HS-27A (cell line): ENCODE measurements at places on chromosomes 3 and 15.

DNA sequence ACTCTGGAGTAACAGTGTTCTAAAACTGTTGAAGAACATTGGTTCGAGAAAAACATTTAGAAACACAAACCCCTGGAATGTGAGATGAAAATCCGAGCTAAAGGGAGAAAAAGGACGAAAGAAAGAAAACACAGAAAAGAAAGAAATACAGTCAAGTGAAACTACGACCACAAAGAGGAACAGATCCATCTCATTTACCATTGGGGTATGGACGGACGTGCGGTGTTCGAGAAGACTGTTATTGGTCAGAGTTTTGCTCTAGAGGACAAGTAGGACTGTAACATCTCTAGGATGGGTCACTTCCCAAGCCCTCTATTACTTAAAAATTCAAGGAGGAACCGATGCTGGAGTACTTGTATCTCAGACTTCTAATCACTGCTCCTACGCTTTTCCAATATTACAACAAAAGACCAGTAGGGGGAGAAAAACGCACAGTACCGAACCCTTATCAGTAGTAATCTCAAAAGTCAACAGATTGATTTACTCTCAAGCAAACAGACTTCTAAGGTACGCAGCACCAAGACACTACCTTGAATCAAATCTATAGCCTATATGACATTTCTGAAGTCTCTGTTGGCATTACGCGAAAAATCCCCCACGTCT lies 1.1 kb upstream of the PIK3CA start:
- peak; percentile 63 for DNase-seq

- no peak for DNase-seq
These were observed 108.4 kb upstream of the SPATA12 start for GRCh38 chr3:56952061-56952460.

GRCh38 chr3:10321630-10322351 lies 879 bp upstream of the SEC13 start:
- DNase-seq = no peak

- no peak for DNase-seq
These were observed 238.9 kb downstream of the UACA start for GRCh38 chr15:70524470-70524869.

GRCh38 chr15:40984964-40985363 lies 31.7 kb downstream of the CHAC1 start:
- DNase-seq = peak; percentile 47

GRCh38 chr3:29859726-29860270 lies 578.9 kb downstream of the RBMS3 start:
- DNase-seq = no peak

DNA sequence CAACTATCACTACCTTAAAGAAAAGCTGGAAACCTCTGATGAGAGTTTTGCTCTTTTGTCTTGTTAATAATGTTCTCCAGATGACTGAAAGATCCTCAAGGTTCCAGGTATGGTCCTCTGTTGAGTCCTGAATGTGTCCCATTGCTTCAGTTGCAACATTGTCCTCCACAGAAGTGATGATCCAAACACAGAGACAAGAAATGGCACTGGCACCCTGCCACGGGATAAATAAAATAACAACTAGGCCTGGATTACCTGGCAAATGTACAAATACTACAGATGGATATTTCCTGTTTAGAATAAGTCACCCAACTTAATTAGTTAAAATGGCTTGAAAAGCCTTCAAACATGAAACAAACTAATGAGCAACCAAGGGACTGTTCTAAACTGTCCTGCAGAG lies 58.3 kb downstream of the EIF3J start:
- no peak for DNase-seq

DNA sequence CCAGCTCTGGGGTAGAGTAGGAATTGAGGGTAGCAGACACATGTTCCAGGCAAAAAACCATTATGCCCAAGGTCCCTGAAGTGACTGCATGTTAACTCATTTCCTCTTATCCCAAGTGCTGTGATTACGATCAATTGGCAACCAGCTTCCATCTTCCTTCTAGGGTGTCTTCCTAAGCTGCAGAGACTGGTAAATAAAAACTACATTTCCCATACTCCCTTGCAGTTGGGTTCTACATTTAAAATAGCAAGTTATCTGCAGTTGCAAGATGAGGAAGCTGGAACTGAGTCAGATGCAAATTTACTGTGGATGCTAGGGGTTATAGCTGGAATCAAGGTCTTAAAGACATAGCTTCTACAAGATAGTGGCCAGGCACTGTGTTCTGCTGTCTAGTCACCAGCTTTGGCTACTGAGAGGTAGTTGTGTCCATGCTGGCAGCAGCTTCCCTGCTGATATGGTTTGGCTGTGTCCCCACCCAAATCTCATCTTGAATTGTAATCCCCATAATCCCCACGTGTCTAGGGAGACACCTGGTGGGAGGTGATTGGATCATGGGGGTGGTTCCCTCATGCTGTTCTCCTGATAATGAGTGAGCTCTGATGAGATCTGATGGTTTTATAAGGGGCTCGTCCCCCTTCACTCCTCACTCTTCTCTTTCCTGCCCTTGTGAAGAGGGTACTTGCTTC lies 51.3 kb upstream of the FBN1 start:
- DNase-seq = no peak

DNA sequence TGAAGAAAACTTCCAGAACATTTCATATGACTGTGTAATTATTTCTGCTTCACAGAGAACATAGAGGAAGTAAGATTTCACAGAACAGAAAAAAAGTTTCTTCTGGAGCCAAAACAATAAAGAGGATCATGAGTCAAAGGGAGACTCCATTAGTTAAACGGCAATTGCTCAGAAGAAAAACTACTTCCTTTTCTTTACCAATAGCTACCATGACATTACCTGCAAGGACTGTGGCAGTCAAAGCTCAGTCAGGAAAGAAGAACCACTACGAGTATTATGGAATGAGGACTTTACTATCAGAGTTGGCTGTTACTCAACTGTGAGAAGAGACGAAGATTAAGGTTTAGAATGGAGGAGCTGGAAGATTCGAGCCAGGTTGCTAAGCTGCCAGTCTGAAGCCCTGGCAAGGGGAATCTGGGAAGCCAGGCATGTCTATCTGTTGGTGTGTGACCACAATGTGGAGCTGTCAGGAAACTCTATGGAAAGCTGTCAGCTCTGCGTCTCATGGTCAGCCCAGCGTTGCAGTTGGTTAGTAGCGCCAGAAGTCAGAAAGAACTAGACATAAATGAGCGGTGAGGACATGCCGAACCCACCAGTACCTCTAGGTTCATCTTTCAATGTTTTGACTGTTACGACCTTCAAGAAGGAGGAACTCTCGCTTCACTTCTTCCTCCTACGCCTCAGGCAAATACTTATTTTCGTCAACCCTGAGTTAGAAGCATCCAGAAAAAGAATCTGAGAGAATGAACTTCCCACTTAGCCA lies 604.3 kb downstream of the FGF12 start:
- no peak for DNase-seq

DNA sequence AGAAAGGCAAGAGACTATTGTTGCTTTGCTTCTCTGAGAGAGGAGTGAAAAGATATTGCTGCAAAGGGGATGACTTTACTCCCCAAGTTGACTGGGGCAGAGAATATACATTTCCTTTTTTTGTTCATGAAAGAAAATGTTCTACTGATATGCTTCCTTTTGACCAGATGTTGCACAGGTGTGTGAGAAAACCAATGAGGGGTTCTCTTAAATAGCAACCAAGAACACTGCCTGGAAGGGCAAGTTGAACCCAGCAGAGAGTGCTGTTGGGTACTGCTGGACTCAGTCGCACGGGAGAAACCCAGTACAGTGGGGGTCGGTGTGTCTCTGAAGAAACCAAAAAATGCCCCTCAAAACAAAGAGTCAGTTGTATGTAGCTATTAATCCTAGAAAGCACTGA lies 101.2 kb downstream of the CHST2 start:
- no peak for DNase-seq

- DNase-seq = no peak
These were observed 41.9 kb downstream of the AMOTL2 start for GRCh38 chr3:134332344-134332743.
